Left kidney (tissue), 8 donors: ENCODE measurements at places on chromosomes 2 and 18. TPM values are rescaled to one million over a fixed set of nuclear protein-coding genes. Genes with fewer than 3 reads are reported as not detected.

GRCh38 chr2:179037807-179038206, 12.1 kb downstream of the CCDC141 start:
- DNase-seq, result no peak

DNA sequence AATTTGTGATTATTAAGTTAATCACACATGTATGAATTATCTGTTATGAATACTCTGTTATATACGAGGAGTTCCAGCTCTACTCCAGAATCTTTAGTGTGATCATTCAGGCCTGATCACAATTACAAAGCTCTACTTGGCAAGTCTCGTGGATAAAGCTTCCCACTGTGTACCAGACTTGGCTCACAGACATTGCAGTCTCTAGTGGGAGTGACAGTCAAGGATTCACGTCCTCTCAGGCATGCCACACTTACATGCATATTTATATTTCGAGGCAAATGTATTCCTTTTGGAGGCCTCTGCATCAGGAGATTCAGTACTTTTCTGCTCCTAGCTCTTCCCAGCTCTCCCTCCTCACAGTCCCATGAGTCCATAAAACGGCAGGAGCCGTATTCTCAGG, 403.4 kb upstream of the CDH7 start:
- DNase-seq, result no peak

DNA sequence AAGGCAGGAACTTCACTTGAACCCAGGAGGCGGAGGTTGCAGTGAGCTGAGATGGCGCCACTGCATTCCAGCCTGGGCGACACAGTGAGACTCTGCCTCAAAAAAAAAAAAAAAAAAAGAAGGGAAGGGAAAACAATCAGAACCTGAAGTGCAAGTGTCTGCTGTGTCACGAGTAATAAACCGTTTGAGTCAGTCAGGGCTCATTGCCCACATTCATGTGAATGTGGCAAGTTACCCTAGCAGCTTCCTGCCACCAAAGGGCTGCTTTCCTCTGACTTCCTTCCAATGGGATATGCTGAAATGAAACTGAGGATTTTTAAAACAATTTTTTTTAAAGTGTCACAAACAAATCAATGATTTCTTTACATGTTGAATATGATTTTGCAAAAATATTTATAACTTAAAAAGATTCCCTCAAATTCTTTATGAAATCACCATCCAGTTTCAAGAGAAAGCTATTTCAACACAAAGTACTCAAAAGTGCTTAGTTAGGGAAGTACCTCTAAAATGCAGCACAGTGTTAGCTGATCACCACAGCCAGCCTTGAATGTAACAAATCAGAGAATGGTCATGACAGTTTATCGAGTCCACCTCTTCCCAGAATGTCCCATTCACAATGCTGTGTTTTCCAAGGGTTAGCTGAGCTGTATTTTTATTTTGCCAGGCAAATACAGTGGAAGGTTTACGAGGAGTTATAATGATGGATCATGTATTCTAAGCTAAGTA, 36.4 kb downstream of the WDSUB1 start:
- peak; percentile 79 for DNase-seq

- no peak for DNase-seq
Measured at GRCh38 chr2:16614314-16614860, 51.2 kb downstream of the CYRIA start.

GRCh38 chr18:34893239-34893638, 148.0 kb upstream of the MAPRE2 start:
- no peak for DNase-seq

- DNase-seq, result no peak
Measured at GRCh38 chr18:30903566-30903965, 139.0 kb downstream of the DSC3 start.

DNA sequence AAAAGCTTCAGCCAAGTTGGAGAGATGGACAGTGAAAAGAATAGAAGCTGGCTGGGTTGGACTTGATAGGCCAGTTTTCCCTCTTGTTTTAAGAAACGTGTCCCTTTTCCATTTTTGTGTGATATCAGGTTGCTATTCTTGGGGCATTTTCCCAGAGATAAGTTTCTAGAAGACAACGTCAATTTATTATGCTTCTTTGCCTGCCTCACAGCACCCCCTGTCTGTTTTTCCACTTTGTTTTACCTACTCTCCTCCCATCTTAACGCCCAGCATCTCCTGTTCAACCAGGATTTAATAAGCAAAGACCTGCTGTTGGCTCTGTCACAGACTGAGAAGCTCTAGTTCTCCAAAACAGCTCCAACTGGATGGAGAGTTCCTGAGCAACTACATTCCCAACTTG, 317.8 kb upstream of the ZNF521 start:
- DNase-seq, result no peak

GRCh38 chr2:45344502-45344901, 266.6 kb downstream of the SRBD1 start:
- DNase-seq, result no peak

DNA sequence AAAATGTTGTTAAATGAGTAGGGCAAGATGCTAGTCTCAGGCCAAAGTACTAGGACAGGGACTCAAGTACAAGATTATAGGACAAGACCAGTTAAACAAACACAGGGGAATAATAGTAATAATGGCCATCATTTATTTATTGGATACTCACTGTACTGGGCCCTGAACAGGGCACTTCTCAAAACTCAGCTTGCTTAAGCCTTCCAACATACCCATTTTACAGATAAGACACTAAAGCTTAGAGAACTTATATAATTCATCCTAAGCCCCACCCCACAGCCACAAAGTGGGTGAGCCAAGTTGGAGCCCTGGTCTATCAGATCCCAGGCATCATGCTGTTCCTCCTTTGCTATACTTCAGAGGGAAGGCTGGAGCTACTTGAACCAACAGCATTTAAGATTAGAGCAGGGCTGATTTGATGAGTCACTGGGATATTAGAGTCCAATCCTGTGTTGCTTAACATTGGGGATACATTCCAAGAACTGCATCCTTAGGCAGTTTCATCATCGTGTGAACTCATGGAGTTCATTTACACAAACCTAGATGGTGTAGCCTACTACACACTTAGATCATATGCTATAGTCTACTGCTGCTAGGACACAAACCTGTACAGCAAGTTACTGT, 153.6 kb downstream of the MTCL1 start:
- DNase-seq, result no peak

GRCh38 chr2:13585732-13586131, 869.0 kb downstream of the TRIB2 start:
- no peak for DNase-seq

DNA sequence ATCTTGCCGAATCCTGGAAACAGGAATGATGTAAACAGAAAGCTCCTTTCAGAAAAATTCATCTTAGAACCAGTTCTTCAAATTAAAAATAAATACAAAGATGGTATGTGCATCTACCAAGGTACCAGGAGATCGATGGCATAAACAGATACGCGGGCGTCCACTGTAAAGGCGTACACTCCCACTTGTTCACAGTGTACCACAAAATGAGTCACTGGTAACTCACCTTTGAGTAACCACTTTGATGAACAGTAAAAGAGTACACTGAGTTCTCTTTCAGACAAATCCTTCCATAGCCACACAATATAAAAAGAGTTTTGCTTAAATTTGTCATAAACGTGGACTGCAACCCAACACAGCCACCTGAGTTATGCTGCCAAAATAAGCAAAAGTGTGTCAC, 128.3 kb downstream of the DNER start:
- no peak for DNase-seq

DNA sequence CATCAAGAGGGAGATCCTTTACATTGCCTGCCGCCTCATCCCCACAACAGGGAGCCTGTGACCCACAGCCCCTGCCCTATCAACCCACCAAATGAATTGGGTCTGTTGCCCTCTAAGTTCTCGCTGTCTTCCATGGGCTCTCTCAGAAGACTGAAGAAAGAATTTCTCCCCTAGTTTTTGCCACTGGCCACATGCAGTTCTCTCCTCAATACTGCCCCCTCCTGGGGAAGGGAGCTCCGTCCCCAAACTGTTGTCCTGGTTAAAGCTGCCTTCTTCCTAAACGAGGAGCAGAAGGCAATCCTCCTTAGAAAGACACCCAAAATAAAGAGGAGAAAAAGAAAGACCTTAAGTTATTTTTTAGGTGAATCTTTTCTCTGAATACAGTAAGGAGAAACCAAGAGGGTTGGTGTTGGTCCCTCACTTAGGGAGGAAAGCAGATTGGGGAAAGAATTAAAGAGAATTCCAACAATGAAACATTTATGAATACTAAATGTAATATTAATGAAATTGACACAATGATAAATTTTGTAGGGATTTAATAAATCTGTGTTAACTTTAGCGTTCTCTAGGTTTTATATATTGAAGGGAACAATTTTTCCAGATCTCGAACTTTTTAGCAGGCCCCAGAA, 31.1 kb upstream of the SATB2 start:
- no peak for DNase-seq

GRCh38 chr2:108918941-108919341, 70.1 kb downstream of the EDAR start:
- DNase-seq, result no peak

DNA sequence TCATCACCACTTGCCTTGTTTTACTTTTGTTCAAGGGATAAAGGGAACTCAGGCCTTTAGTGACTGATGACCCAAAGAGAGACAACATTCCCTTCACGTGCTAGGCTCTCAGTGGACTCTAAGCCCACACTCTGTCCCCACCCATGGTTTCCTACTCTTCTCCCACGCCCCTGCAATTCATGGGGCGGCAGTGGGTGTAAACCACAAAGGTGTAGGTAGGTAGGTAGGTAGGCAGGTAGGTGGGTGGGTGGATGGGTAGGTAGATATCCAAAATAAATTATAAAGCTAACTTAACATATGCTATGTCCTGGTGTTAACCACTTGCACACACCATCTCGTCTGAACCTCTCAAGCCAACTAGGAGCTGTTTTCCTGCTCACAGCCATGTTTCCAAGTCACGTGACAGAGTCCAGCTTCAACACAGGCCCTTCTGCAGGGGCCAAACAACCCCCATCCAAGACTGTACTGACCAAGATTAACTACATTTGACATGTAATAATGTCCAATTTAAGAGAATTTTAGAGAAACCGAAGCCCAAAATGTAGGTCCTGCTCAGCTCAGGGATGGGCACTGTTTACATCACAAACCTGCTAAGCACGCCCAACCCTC, 33.7 kb downstream of the DNMT3A start:
- DNase-seq, result no peak

GRCh38 chr2:134576478-134576877, 142.3 kb downstream of the TMEM163 start:
- no peak for DNase-seq

DNA sequence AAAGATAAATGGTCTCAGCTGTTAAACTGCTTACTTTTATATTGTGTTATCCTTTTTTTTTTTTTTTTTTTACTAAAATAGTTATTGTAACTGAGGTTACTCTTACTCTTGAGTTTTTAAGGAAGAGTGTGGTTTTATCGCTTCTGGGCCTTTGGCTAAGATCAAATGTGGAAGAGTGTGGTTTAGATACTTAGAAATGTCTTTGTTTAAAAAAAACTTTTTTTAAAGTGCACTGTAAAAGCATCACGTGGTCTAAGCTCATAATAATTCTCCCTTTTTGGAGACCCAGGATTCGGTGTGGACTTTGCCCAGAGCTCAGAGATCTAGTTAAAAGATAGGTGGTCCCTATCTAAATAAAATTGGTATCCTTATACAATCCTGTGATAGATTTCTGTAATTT, 11.9 kb upstream of the OXER1 start:
- no peak for DNase-seq

DNA sequence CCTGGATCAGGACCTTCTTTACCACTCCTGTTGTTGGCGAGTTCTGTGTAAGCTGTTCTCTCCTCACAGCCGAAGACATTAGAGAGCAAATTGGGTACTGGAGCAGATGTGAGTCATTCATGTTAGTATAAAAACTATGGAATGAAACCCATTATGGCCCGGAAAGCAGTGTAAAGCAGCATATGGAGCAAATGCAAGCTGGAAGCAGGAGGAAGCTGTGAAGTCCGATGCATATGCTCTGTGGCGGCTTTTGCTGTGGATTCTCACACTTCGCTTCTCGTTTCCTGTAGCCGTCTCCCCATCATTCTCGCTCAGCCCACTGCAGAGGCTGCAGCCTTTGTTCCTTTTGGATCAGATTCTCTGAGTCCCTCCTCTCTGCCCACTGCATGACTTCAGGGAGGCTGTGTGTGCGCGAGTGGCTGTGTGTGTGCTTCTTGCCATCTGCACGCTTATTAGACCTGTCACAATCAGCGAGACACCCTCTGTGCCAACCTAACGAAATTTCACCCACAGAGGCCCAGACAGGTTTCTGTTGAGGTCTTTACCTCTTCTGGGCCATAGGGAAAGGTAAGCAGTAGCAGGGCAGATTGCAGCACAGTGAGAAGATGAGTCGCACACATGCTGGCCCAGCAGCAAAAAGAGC, 3.3 kb upstream of the GALNT14 start:
- no peak for DNase-seq

DNA sequence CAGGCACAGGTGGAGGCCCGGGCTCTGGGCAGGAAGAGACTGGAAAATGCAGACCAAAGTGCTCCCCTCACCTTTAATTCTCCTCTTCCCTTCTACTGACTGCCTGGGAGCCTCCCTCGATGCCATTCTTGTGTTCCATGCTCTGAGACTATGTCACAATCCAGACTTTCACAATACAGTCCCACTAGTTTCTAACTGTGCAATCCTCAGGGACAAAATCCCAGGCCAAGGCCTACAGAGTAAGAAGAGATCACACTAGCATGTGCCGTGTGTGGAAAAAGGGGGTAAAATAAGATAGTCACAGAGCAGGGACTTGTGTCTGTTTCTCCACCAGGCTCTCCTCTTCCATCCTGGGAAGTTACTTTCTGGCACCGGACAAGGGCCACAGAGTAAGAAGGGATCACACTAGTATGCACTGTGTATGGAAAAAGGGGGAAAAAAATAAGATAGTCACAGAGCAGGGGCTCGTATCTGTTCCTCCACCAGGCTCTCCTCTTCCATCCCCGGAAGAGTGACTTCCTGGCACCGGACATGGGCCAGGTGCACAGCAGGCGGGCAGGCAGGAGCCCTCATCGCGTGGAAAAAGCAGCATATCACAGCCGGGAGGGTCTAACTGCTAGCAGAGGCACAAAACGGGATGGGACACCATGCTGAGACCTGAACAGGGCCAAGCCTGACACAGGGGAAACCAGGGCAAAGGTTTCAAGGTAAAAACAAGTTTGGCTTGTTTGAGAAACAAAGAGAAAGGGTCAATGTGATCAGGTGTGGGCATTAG, 9.6 kb downstream of the CYB5A start:
- DNase-seq, result no peak

GRCh38 chr2:183495589-183496267, 371.5 kb downstream of the NUP35 start:
- no peak for DNase-seq

- DNase-seq, result no peak
Measured at GRCh38 chr2:37825586-37825985, 99.5 kb upstream of the RMDN2 start.

GRCh38 chr18:63216516-63217311, 102.9 kb downstream of the BCL2 start:
- DNase-seq, result no peak

The KLHL30 gene
- polyA plus RNA-seq, result 0.40 TPM

The ERBB4 gene
- polyA plus RNA-seq, result 58.8 TPM

The RPIA gene
- 32.6 TPM for polyA plus RNA-seq

The SLC4A5 gene
- 3.7 TPM for polyA plus RNA-seq

The IL1R2 gene
- polyA plus RNA-seq, result 0.47 TPM
